Non-pigmented ciliary epithelial cell (primary cell): ENCODE measurements at places on chromosomes 1 and 21.

GRCh38 chr1:24105368-24106160 is 6.4 kb downstream of the MYOM3 start:
- no peak for DNase-seq

- DNase-seq = no peak
Measured at GRCh38 chr1:52632732-52633290, at the start of gene SHISAL2A. SHISAL2A (plus strand) TSS chr1:52633168; CDS start chr1:52633494, 326 bp downstream.

DNA sequence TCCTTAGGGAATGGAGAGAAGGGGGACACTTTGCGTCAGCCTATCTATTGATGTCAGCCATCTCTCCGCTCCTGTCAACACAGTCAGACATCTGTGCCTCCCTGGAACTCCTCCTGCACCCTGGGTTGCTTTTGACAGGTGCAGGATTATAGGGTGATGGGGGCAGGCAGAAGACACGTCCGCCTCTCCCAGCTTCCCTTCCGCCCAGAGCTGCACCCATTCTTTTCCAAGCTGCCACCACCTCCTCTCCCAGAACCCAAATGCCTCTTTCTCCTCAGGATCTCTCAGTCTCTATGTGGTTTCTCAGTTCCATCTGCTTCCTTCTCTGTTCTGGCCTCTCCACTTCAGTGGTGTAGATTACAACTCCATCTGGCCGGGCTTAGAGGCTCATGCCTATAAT is 17.1 kb upstream of the KIF1B start:
- DNase-seq = no peak

DNA sequence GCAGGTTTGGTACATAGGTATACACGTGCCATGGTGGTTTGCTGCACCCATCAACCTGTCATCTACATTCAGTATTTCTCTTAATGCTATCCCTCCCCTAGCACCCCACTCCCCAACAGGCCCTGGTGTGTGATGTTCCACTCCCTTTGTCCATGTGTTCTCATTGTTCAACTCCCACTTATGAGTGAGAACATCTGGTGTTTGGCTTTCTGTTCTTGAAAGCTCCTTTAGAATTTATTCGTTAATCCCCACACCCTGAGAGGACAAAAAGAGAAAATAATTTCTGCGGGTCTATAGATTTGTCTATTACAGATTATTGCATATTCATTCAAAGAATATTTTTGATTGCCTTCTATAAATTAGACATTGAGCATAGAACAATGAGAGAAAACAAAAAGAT is 455.5 kb downstream of the PLPP3 start:
- no peak for DNase-seq

- DNase-seq = no peak
Measured at GRCh38 chr1:35553851-35554250, 3.4 kb downstream of the KIAA0319L start.

DNA sequence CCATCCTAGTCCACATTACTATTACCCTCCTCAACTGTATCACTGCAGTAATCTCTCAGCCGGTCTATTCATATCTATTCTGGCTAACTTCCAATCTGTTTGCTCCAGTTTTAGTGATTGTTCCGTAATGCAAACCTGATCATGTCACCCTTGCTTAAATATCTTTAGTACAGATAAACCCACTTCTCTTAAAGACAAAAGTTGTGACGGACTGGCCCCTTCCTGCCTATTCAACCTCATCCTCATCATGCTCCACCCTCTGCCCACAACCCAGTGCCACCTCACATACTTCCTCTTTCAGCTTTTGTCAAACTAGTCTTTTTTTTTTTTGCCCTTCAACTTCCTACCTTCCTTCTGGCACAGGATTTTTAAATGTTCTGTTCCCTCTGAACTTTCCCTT is 2.8 kb upstream of the C1orf162 start:
- no peak for DNase-seq

GRCh38 chr1:43438576-43438952 is 15.2 kb downstream of the HYI start:
- no peak for DNase-seq

DNA sequence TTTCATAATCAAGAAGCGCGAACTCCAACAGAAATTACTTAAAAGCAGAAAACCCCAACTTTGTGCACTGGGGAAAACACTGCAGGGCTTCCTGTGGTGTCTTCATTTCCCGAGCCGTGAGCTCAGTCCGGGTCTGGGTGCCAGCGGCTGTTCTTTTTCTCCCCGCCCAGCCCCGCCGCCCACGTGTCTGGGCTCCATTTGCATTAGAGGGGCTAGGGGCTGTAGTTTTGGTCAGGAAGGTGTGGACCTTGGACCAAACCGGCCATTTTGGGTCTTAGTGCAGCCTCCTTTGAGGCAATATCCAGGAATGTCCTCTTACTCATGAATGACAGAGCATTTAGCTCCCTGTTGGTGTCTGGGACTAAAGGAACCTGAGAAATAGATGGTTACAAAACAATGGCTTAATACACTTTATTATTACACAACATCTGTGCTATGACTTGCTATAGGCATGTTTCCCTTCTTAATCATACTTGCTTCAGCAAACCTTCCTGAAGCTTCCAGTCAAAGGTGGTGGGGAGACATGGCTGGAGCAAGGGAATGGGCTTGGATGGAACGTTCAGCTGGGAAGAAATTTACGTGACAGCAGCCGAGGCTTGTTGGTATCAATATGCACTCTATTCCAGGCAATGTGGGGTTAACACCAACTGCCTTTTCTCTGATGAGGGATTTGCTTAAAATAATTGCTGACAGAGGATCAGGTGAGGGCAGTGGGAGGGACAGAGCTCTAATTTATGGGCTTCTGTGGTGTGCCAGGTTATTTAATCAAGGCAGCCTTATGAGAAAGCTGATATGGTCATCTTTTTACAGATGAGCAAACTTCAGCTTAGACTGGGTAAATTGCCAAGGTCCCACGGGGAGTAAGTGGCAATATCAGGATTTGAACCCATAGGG is 1.1 kb downstream of the AGTRAP start:
- DNase-seq = peak; percentile 55

DNA sequence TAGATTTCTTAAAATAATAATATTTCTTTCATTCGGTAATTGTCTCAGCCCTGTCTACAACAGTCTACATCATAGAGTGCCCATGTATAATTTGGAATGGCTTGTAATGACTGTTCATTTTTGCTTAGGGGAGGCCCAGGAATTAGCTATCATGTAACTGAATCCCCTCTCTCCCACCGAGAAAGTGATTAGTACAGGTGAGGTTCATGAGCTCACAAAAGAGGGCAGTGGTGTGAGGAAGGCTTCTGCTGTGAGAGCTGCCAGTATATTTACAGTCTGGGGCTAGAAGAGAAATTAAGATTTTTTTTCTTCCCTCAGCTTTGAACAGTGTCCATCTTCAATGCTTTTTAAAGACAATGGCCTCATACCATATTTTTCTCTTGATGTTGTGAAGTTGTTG is 340.7 kb downstream of the ADGRL2 start:
- DNase-seq = no peak

- peak; percentile 97 for DNase-seq
Measured at GRCh38 chr1:185156854-185157598, at the start of the genes SWT1 and TRMT1L. SWT1 (plus strand) TSS chr1:185157167; CDS start chr1:185160842, 3,675 bp downstream. TRMT1L (minus strand) TSS chr1:185156953; CDS start chr1:185156712, 241 bp downstream.

GRCh38 chr1:185906186-185906585 is 172.0 kb downstream of the HMCN1 start:
- DNase-seq = no peak

- DNase-seq = peak; percentile 6
Measured at GRCh38 chr1:161258439-161259344, at the start of gene PCP4L1. PCP4L1 (plus strand) TSS chr1:161258745; CDS start chr1:161258975, 230 bp downstream.

DNA sequence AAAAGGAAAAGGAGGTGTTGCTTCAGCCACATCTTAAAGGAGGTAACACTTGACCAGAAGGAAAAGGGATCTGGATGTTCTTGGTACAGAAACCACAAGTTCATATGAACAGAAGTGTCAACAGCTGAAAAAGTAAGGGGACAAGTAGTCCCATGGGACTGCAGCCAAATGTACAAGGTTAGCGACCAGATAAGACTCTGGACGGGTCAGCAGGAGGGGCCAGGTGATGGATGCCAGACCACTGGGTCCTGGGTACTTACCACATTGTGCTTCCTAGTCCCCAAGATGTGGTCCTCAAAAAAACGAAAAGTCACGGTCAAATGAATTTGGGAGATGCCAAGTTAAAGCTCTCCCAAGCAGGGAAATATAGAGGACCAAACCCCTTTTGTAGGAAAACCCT is 16.6 kb upstream of the BMP8A start:
- no peak for DNase-seq

DNA sequence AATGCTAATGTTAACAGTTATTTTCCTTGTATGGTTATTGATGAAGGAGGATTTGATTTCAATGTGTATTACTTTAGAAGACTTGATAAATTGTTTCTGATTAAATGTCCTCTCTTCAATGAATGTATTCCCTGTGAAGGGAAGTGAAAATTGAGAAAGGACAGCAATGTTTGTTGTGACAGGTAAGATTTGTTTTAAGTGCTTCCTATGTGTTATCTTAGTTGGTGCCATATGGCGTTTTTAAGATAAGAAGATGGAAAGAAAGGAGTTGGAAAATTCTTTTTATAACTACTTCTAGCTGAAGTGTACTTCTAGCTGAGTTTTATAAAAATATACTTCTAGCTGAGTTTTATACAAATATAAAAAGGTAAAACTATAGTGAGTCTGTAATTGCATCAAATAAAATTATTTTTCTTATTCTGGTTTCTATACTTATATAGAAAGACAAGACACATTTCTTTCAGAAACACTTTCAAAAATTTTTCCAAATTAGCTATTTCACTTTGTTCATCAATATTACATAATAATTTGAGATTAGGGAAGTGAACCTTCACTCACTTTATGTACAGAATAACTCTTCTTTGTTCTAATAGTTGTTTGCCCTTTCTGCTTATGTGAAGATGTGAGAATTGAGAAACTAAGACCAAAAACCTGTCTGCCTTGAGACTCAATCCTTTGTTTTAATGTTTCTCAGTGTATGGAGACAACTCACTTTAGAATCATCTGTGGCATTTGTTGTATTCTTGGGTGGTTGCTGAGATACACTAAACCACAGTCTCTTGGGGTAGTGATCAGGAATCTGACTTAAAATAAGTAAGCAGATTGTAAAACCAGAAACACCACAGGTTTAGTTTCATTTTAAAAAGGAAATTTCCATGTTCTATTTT is 382.9 kb upstream of the B3GALT2 start:
- DNase-seq = peak; percentile 79

- DNase-seq = no peak
Measured at GRCh38 chr1:205449750-205450443, 5.9 kb downstream of the BLACAT1 start.

DNA sequence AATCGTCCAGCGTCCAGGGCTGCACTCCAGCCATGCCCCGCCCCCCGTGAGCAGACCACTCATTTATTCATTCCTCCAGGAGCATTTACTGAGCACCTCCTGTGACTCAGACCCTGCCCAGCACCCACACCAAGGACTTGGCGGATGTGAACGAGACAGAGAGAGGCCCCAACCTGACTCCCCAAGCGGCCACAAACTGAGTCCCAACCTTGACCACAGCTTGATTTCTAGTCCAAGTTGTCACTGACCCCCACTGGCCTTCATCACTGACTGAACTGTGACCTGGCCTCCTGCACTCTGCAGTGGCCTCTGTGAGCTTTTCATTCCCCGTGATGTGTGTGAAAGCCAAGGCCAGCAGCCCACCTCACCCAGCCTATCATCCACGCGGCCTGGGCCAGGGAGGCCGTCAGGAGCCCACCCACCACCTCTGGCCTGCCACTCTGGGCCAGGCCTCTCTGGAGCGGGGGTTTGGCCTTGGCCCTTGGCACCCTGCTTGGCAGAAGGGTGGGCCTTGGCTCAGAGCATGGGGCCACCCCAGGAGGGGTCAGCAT is 19.3 kb upstream of the RUNX3 start:
- peak; percentile 24 for DNase-seq
